Smooth muscle cell of the pulmonary artery (primary cell): ENCODE measurements at places on chromosomes 7 and 10. TPM values are rescaled to one million over a fixed set of nuclear protein-coding genes. Genes with fewer than 3 reads are reported as not detected.

The HOGA1 gene
- total RNA-seq, result 0.43 and 1.4 TPM in 2 replicates

The PON1 gene
- total RNA-seq, result not detected in 2 replicates

The NODAL gene
- total RNA-seq, result not detected in 2 replicates

The SPDYE2B gene
- total RNA-seq, result not detected in 2 replicates

The ZFYVE27 gene
- total RNA-seq, result 24.2 and 31.7 TPM in 2 replicates

The VWA2 gene
- not detected in 2 replicates for total RNA-seq
